Left renal pelvis (tissue), 4 donors: ENCODE measurements at places on chromosomes 7 and 10. TPM values are rescaled to one million over a fixed set of nuclear protein-coding genes. Genes with fewer than 3 reads are reported as not detected.

The OR2AE1 gene
- polyA plus RNA-seq = not detected

The PON1 gene
- polyA plus RNA-seq = 0.93 TPM

The ZFYVE27 gene
- 18.9 TPM for polyA plus RNA-seq

The SPOCK2 gene
- 27.1 TPM for polyA plus RNA-seq

The GOLGA7B gene
- 0.15 TPM for polyA plus RNA-seq

The VPS41 gene
- polyA plus RNA-seq = 87.7 TPM

The CNTNAP2 gene
- 28.5 TPM for polyA plus RNA-seq

The PRLHR gene
- 0.03 TPM for polyA plus RNA-seq

The TFEC gene
- 25.3 TPM for polyA plus RNA-seq

The ERVW-1 gene
- polyA plus RNA-seq = 2.1 TPM

The RADIL gene
- polyA plus RNA-seq = 2.5 TPM

The OR13A1 gene
- polyA plus RNA-seq = 0.08 TPM

The THSD7A gene
- polyA plus RNA-seq = 39.1 TPM

The KIN gene
- 22.1 TPM for polyA plus RNA-seq

The CACUL1 gene
- polyA plus RNA-seq = 31.1 TPM

The PRR15 gene
- polyA plus RNA-seq = 8.1 TPM

The HMX3 gene
- not detected for polyA plus RNA-seq

The SLC18A3 gene
- not detected for polyA plus RNA-seq

The CD36 gene
- polyA plus RNA-seq = 30.9 TPM

The FFAR4 gene
- polyA plus RNA-seq = not detected

The AP1S1 gene
- 66.4 TPM for polyA plus RNA-seq

The HOXA13 gene
- polyA plus RNA-seq = not detected

The MACC1 gene
- polyA plus RNA-seq = 0.15 TPM

The AKR1D1 gene
- polyA plus RNA-seq = 0.07 TPM

The COX19 gene
- 10.3 TPM for polyA plus RNA-seq

The LIPM gene
- polyA plus RNA-seq = not detected

The ANXA8 gene
- polyA plus RNA-seq = 0.17 TPM

The AGAP4 gene
- polyA plus RNA-seq = 43.5 TPM

The OR6B1 gene
- not detected for polyA plus RNA-seq

The LIPN gene
- polyA plus RNA-seq = 0.11 TPM

The SPDYE2B gene
- polyA plus RNA-seq = 0.39 TPM

The TMEM176B gene
- 27.4 TPM for polyA plus RNA-seq

The HOXA10 gene
- 125 TPM for polyA plus RNA-seq

The LIPA gene
- polyA plus RNA-seq = 67.7 TPM

The GSDME gene
- polyA plus RNA-seq = 15.1 TPM

The TAX1BP1 gene
- polyA plus RNA-seq = 129 TPM

The PTPRE gene
- polyA plus RNA-seq = 6.7 TPM

The GPR158 gene
- polyA plus RNA-seq = 0.40 TPM

The FRA10AC1 gene
- 30.4 TPM for polyA plus RNA-seq

The RELN gene
- polyA plus RNA-seq = 2.1 TPM

The NKX2-3 gene
- polyA plus RNA-seq = not detected
